SK-MEL-5 (cell line): ENCODE measurements at places on chromosomes 7 and 10. TPM values are rescaled to one million over a fixed set of nuclear protein-coding genes. Genes with fewer than 3 reads are reported as not detected.

DNA sequence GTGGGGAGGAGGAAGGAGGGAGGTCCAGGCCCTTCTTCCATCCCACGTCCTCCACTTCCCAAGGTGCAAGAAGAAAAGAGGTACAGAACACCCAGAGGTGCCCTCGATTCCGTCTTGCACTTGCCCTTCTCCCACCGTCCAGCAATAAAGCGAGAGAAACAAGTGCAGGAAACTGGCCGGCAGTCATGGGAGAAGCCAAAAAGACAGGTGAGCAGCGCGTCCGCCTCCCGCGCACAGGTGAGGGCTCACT lies 1.3 kb downstream of the C10orf95 start:
- no peak for DNase-seq

- no peak for DNase-seq
These were observed 65.8 kb downstream of the RHOBTB1 start for GRCh38 chr10:60878224-60878623.

GRCh38 chr7:17710312-17710711 lies 230.0 kb downstream of the SNX13 start:
- DNase-seq: no peak

DNA sequence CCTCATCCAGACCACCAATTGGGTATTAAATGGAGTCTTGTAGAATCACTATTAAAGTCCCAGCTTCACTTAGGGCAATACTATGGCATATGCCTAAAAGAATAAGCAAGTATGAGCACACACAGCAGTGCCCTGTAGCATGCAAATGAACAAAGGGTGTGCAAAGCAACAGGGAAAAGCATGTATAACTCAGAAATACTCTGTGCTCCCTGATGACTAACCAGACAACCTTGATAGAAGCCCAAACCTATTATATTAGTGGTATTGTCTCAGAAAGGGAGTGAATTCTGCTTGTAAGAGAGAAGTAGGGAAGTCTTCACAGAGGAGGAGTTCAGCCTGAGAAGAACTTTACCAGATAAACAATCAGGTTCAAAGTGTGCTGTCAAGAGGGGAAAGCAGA lies 131.2 kb downstream of the DGKI start:
- DNase-seq: no peak

Gene PNLIPRP1
- not detected in 2 replicates for total RNA-seq

Gene ZNF485
- 2.4 and 3.9 TPM in 2 replicates for total RNA-seq

Gene ZNF777
- 5.4 and 6.1 TPM in 2 replicates for total RNA-seq

GRCh38 chr10:47330804-47331203 lies 8.6 kb downstream of the GDF2 start:
- no peak for DNase-seq

Gene SSMEM1
- total RNA-seq: 0.45 TPM in 1 of 2 replicates, not detected in the other

DNA sequence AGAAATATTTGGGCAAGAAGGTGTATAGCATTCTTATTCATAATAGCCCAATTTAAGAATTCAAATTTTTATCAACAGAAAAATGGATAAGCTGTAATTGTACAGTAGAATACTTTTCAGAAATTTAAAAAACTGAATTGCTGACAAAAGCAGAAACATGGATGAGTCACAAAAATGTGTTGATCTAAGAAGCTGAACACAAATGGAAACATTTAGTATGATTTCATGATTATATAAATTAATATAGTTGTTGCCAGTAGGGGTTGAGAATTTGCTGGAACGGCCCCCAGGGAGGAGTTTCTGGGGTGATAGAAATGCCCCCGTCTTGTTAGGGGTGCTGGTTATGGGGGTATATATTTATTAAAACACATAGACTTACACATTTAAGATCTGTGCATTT lies 179.1 kb downstream of the KLF6 start:
- DNase-seq: no peak

DNA sequence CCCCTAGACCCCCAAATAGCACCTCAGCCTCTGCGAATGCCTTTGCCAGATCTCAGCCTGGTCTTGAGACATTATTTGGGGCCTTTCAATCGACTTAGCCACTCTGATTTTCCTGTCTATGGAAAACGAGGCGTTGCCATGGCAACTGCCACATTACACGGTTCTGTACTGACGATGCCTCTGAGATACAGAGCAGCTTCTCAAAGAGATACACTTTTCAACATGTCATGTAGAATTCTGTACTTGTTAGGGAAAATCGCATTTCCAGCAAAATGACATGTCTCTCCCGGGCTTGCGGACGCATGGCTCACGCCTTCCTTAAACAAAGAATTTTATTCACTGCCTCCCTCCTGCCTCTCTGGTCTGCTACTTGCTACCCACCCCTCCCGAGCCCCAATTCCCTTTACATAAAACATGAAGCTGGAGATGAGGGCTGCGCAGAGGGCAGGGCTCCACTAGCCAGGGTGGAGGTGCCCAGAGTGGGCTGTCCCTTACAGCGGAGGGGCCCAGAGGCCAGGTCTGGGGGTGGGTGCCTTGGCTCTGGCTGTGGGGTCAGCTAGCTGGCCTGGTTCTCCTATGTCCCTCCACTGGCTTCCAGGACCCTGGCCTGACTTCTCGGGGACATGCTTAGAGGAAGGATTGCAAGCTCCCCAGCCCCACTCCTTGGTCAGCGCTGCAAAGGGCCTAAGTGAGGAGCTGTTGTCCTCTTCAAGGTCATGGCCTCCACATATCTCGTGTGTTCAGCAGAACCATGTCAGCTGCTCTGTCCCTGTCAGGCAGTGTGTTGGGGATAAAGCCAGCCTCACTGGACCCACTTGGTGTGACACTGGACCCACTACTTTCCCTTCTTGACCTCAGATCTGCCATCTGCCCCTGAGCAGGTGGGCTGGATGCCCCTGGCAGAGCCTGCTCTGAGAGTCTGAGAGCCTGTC lies 342.5 kb downstream of the RPS24 start:
- no peak for DNase-seq

DNA sequence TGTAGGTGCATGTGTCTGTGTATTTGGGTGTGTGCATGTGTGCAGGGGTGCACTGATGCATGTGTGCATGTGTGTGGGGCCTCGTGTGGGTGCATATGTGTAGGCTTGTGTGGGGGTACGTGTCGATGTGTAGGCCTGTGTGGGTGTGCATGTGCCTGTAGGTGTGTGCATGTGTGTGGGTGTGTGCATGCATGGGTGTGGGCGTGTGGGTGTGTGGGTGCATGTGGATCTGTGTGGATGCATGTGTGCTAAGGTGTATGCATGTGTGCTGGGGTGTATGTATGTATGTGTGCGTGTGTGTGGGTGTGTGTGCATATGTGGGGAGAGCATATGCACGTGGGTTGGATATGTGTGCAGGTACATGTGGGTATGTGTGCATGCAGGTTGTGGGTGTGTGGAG lies 73.2 kb downstream of the NKX6-2 start:
- DNase-seq: no peak

DNA sequence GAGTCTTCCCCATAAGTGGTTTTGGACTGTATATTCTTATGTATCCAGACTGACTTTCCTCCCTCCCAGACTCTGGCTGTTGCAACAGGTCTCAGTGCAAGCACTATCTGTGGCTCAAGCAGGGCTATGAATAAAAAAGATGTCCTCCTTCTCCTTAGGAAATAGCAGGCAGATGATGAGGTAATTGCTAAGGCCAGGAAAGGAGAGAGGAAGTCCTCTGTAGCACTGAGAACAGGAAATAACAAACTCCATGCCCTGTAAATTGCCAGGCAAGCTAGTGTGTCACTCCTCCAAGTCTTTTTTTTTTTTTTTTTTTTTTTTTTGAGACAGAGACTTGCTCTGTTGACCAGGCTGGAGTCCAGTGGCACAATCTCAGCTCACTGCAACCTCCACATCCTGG lies 900.1 kb downstream of the TYW1 start:
- DNase-seq: no peak

Gene HMX2
- total RNA-seq: not detected in 2 replicates
